ENCODE measurements at places on chromosomes 7 and 10. TPM values are rescaled to one million over a fixed set of nuclear protein-coding genes. Genes with fewer than 3 reads are reported as not detected.
A peak's percentile ranks its signal among the peaks of the same experiment; 100 is the strongest.

UCMA gene
- polyA plus RNA-seq: not detected

LRRC4 gene
- polyA plus RNA-seq: not detected

GRCh38 chr10:45602082-45602730 is 70.4 kb downstream of the ZFAND4 start:
- no peak for DNase-seq

- DNase-seq: peak; percentile 64
Observed at GRCh38 chr7:99631295-99632109, 14.8 kb downstream of the ZSCAN25 start.

KCNH2 gene
- polyA plus RNA-seq: 0.12 TPM

- no peak for DNase-seq
Observed at GRCh38 chr10:35909121-35909720, 267.1 kb upstream of the FZD8 start.

PCDH15 gene
- not detected for polyA plus RNA-seq

NUPR2 gene
- not detected for polyA plus RNA-seq

METTL27 gene
- polyA plus RNA-seq: 3.6 TPM

PTF1A gene
- polyA plus RNA-seq: not detected

Data from HepG2 (cell line).